Naive thymus-derived CD4-positive, alpha-beta T cell (primary cell): ENCODE measurements at places on chromosomes 11 and 22.

DNA sequence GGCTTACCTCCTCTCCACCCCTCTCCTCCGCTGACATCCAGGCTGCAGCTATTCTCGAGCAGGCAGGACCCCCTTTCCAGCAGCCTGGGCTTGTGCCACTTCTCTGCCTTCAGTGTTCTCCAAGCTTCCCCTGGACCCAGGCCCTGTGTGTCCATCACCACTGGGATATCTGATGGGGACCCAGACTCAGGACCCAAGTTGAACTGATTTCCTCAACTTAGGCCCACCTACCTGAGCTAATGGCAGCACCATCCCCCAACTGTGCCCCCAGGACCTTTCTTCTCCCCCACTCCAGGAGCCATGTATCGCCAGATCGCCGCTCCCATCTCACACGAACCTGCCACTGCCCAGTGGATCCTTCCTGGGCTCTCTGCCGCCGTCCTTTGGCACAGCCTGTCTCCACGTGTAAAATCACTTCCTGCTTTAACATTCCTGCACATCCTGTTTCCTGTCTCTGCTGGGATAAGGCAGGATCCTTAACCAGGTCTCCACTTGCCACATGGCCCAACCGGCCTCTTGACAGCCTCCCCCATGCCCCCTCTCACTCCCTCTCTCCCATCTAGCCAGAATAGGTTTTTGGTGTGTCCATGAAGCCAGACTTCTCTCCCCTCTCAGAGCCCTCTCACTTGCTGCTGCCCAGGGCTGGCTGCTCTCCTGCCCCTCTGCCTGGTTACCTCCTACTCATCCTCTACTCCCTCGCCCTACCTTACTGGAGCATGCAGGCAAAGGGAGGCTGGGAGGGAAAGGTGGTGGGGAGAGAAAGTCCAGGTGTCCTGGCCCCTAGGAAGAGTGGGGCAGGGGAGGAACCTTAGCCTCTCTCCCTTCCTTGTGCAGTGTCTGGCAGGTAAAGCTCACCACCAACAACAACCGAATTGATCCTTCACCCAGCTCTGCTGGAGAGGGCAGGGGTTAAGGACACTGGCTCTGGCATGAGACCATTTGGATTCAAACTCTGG lies 9.4 kb downstream of the SPATA19 start:
- no peak for DNase-seq

GRCh38 chr11:123942413-123942812 lies 1.2 kb downstream of the OR6T1 start:
- DNase-seq = no peak

- DNase-seq = no peak
Observed at GRCh38 chr11:12508151-12508751, 130.9 kb downstream of the PARVA start.

GRCh38 chr11:68213135-68213515 lies at the start of gene KMT5B:
TSS of gene KMT5B (minus strand) at chr11:68213296. CDS start at chr11:68190076, 23,220 bp downstream.
- DNase-seq = no peak

DNA sequence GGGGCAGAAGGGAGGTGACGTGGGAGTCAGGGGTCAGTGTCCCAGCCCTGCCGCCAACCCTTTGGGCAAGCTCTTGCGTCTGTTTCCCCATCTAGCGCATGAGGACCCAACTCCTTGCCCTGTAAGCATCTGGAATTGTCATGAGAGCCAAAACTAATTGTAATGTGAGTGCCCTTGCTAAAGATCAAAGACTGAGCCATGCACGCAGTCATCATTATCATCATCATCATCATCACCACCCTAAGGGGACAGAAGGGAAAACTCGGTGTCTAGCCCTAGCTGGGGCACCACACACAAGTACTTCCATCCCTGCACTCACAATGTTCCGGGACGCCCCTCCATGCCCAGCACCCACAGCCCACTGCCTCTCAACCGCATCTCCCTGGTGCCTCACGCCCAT lies 2.5 kb downstream of the LIF start:
- no peak for DNase-seq

- DNase-seq = no peak
Observed at GRCh38 chr11:29333993-29334775, 682.6 kb downstream of the KCNA4 start.
